ENCODE measurements at places on chromosomes 2 and 18.

GRCh38 chr2:5991305-5991968 lies 299.3 kb downstream of the SOX11 start:
- DNase-seq, result no peak
- no peaks in the 10 kb centered on the region for H3K27me3 ChIP-seq
- no peak overlapping the region for H3K27ac ChIP-seq
- H3K4me1 ChIP-seq, result no peaks in the 10 kb centered on the region
- peaks cover 12% of the 10 kb centered on the region for H3K36me3 ChIP-seq

DNA sequence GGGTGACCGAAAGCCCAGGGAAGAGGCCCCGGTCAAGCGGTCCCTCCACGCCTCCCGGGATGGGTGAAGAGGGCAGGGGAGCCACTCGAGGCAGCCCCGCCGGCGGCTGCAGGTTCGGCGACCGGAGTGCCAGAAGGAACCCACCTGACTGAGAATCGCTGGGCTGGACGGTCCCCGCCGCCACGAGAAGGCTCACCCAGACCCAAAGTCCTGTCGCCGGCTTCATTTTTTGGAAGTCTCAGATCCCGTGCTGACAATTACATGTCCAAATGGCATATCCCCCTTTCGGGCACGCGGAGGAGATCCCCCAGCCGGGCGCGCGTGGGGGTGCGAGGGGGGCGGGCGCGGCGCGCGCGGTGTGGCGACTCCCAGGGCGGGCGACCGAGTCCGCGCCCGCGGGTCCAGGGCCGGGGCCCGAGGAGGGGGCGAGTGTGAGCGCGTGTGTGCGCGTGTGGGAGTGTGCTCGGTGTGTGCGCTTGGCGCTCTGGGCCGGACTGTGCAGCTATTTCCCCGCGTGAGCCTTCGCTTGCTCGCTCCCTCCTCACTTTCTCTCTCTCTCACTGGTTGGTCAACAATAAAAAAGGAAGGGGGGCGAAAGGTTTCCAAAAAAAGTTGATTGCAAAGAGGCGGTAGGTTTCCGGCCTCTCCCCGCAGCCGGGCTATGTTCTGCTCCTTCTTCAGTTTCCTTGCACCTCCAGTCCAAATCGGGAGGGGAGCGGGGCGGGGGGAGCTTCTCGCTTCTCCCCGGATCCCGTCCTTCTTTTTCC lies at the start of gene ERBB4:
ERBB4 (minus strand) TSS at position 498 of the 767 bp plus-strand sequence; CDS start at position 226, 272 bp downstream.
- DNase-seq, result no peak
- peaks cover 30% of the 10 kb centered on the region for H3K27me3 ChIP-seq
- H3K4me1 ChIP-seq, result peaks cover 22% of the 10 kb centered on the region
- peak within 1 kb of the TSS; percentile 85 for H3K4me3 ChIP-seq

DNA sequence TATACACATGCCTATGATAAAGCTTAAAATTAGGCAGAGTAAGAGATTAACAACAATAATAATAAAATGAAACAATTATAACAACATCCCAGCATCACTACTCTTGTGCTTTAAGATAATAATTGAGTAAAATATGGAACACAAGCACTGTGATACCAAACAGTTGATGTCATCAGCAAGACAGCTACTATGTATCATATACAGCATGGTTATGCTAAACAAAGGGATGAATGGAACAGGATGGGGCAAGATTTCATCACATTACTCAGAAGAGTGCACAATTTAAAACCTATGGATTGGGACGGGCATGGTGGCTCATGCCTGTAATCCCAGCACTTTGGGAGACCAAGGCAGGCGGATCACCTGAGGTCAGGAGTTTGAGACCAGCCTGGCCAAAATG lies 1221.0 kb downstream of the SUCLG1 start:
- DNase-seq, result no peak
- peaks cover 4% of the 10 kb centered on the region for H3K27me3 ChIP-seq
- H3K4me3 ChIP-seq, result no peak overlapping the region
- no peaks in the 10 kb centered on the region for H3K36me3 ChIP-seq
- no peak overlapping the region for H3K27ac ChIP-seq

GRCh38 chr2:215657844-215658243 lies 222.0 kb upstream of the FN1 start:
- peaks cover 4% of the 10 kb centered on the region for H3K36me3 ChIP-seq
- peak overlapping the region; percentile 59 for H3K4me3 ChIP-seq
- peak overlapping the region; percentile 70 for H3K27ac ChIP-seq
- no peaks in the 10 kb centered on the region for H3K27me3 ChIP-seq

DNA sequence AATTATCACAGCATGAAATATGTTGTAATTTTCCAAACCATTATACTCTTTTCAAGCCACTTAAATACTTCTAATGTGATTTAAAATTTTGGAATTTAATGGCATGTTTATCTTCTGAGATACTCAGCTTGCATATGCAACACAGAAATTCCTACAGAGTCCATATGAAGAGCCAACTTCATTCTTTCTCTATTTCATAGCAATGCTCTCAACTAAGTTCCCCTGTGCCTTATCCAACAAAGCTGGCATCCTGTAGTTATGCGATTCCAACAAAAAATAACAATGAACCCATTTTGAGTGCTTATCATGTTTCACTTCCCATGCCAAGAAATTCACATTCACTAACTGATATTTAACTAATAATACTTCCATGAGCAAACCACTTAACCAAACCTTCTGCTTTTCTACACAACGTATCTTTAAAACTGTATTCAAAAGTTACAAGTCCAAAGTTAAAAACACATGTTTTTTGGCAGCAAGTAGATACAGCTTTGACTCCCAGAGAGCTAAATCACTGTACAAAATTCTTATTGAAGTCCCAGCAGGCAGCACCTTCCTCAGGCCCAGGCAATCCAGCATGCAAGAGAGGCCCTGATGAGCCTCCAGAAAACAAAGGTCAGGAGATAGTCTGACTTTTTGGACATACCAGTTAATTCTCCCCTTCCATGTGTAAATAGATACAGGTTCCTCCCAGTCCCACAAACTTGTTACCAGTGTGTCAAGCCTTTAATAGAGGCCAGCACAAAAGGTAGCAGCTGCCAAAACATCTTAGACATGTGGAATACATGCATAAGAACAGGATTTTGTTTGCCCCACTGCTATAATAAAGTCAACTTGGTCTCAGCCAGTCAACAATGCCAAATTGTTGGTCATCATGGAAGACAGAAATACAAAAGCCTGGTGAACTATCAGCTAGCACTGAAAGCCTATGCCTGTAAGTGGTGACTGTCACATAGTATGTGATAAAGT lies 113.1 kb upstream of the WDR75 start:
- DNase-seq, result no peak
- H3K4me3 ChIP-seq, result no peak overlapping the region
- peaks cover 26% of the 10 kb centered on the region for H3K36me3 ChIP-seq
- peak overlapping the region; percentile 79 for H3K27ac ChIP-seq

- H3K4me3 ChIP-seq, result no peak overlapping the region
- DNase-seq, result no peak
- H3K36me3 ChIP-seq, result no peaks in the 10 kb centered on the region
- H3K4me1 ChIP-seq, result peaks cover 26% of the 10 kb centered on the region
Observed at GRCh38 chr2:38619458-38620164, 16.9 kb upstream of the HNRNPLL start.

- peaks cover 40% of the 10 kb centered on the region for H3K4me1 ChIP-seq
- DNase-seq, result peak; percentile 77
- H3K36me3 ChIP-seq, result no peaks in the 10 kb centered on the region
- H3K4me3 ChIP-seq, result peak overlapping the region; percentile 82
Observed at GRCh38 chr2:18047896-18048657, 169.6 kb downstream of the KCNS3 start.

Measured in HFFc6 (cell line).